ENCODE measurements at places on chromosomes 1 and 21.

- no peaks in the 10 kb centered on the region for H3K27me3 ChIP-seq
- H3K4me3 ChIP-seq = no peak overlapping the region
- DNase-seq = no peak
- H3K27ac ChIP-seq = no peak overlapping the region
- H3K36me3 ChIP-seq = no peaks in the 10 kb centered on the region
- H3K4me1 ChIP-seq = no peaks in the 10 kb centered on the region
Measured at GRCh38 chr1:89866568-89866967, 45.7 kb downstream of the LRRC8D start.

GRCh38 chr21:25459365-25459764 is 147.9 kb downstream of the MRPL39 start:
- no peaks in the 10 kb centered on the region for H3K36me3 ChIP-seq
- H3K4me3 ChIP-seq = no peak overlapping the region
- H3K27me3 ChIP-seq = no peaks in the 10 kb centered on the region
- no peak overlapping the region for H3K27ac ChIP-seq

GRCh38 chr1:183877053-183877720 is 72.3 kb downstream of the RGL1 start:
- H3K27me3 ChIP-seq = no peaks in the 10 kb centered on the region
- H3K4me3 ChIP-seq = no peak overlapping the region
- no peak for DNase-seq
- H3K36me3 ChIP-seq = no peaks in the 10 kb centered on the region
- no peaks in the 10 kb centered on the region for H3K4me1 ChIP-seq

- H3K27ac ChIP-seq = no peak overlapping the region
- no peaks in the 10 kb centered on the region for H3K4me1 ChIP-seq
- H3K4me3 ChIP-seq = no peak overlapping the region
- no peak for DNase-seq
Measured at GRCh38 chr1:99139876-99140275, 124.4 kb upstream of the PLPPR4 start.

GRCh38 chr1:35567947-35568558 is 5.1 kb upstream of the TFAP2E start:
- H3K27me3 ChIP-seq = peaks cover 12% of the 10 kb centered on the region
- no peak overlapping the region for H3K4me3 ChIP-seq
- DNase-seq = no peak
- H3K27ac ChIP-seq = no peak overlapping the region
- H3K4me1 ChIP-seq = no peaks in the 10 kb centered on the region

DNA sequence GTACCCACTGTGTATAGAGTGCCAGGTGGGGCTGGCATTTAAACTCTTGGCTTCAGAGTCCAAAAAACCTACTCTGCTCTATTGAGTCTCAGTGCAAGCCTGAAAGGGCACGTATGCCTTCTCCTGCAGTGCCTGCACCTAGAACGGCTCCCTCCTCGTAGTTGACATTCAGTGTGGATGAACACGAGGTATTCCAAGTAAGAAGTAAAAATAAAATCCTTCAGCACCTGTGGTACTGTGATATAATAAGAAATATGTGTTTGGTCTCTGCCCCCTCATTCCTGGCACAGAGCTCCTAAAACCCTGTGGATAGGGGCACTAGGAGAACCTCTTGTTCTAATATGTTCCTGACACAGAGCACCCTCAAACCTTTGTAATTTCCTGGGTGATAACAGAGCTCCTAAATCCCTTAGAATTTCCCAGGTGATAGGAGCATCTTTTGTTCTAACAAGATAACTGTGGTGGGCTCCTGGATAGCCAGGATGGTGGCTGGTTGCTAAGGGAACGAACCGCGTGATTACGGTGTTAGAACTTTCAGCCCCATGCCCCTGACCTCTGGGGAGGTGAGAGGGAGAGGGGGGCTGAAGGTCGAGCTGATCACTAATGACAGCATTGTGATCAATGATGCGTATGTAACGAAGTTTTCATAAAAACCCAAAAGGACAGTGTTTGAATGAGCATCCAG is 16.8 kb downstream of the UCK2 start:
- no peaks in the 10 kb centered on the region for H3K27me3 ChIP-seq
- H3K4me3 ChIP-seq = no peak overlapping the region

DNA sequence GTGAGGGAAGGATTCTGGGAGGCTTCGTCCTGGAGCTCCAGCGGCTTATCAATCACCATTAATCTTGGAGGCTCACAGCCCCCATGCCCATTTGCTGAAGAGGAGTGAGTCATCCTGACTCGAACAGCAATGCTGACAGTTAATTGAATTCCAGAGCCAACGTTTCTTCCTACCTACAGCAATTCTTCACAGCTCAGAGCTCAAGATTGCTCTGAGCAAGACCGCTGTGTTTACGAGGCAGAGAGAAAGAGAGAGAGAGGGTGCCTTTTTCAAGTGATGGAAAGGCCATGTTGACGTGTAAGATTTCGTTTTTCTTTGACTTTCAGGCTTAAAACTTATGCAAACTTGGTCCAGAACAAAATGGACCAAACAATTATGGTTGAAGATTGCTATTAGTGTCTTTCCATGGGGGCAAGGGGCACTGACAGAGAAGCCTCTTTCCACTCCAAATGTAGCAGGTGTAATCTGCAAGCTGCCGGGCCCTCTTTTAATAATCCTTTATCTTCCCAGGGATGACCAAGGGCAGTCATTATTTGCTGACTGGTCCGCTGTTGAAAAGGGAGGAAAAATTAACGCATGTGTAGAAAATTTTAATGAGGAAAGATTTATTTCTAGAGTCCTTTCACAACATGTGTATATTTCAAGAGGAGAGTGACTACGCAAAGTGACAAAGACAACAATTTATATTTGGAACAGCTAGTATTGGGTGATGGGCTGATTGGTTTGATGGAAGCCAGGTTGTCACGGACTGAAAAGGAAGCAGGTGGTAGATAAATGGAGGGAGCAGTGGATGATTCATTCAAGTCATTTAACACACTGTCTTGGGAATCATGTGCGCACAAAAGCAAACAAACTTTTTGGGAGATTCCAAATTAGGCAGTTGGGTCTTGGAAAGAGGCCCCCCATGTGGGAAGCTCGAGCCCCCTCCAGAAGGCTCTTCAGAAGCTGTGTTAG is 136.1 kb upstream of the IRF2BP2 start:
- no peaks in the 10 kb centered on the region for H3K27me3 ChIP-seq
- H3K36me3 ChIP-seq = no peaks in the 10 kb centered on the region
- no peak for DNase-seq
- no peak overlapping the region for H3K27ac ChIP-seq
- no peak overlapping the region for H3K4me3 ChIP-seq

DNA sequence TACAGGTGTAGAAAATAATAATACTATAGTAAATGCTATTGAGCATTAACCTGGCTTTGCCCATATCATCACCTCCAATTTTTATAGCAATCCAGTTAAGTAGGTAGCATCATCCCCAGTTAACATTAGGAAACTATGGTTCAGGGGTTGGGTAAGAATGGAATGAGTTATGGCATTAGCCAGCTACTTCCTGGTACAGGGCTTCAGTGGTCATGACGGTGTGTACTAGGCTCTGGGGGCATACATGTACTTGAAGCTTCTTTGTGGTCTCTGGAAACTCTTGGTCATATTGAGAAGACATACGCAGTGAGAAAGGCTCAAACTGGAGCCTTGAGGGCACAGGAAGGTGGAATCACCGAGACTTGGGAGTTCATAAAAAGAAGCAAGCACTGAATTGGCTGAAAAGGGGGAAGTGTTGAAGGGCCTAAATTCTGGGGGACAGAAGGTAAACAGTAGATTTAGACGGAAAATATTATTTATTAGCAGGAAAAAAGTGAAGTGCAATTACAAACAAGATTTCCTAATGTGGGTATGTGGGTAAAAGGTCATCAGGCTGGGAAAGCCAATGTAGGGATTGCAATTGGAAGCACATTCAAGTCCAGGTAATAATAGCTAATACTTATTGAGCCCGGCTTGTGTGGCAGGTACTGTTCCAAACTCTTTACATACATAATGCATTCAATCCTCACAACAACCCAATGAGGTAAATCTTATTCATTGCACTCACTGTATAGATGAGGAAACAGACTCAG is 114.2 kb upstream of the ATP1A1 start:
- H3K36me3 ChIP-seq = no peaks in the 10 kb centered on the region
- peak; percentile 12 for DNase-seq
- H3K27ac ChIP-seq = no peak overlapping the region
- peaks cover 10% of the 10 kb centered on the region for H3K4me1 ChIP-seq
- no peaks in the 10 kb centered on the region for H3K27me3 ChIP-seq

- H3K27me3 ChIP-seq = no peaks in the 10 kb centered on the region
- DNase-seq = no peak
- H3K4me3 ChIP-seq = no peak overlapping the region
- no peaks in the 10 kb centered on the region for H3K36me3 ChIP-seq
- no peaks in the 10 kb centered on the region for H3K4me1 ChIP-seq
- no peak overlapping the region for H3K27ac ChIP-seq
Measured at GRCh38 chr1:98417820-98418219, 243.7 kb upstream of the SNX7 start.

DNA sequence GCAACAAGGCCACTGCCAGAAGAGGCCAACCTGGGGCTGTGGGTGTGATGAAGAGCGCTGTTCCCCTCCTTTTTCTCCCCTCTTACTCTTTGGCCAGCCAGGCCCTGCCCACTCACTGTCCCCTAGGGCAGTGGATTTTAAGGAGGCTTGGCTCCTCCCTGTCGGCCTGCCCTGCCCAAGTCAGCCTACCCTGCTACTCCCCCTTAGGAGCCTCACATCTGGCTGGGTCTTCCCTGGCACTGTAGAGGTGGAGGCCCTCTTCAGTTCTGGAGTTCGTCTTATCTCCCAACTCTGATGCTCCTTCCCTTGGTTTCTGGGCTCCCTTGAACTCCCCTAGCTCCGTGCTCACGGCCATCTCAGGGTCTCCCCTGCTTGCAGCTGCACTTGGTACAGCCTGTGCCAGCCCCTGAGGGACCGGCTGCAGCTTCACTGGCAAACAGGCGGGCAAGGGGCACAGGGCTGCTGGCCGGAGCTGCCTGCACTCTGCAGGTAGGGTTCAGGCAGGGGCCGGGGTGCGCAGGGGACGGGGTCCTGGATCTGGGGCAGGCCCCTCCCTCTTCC is 4.0 kb downstream of the AMPD2 start:
- peaks cover 11% of the 10 kb centered on the region for H3K4me1 ChIP-seq
- H3K4me3 ChIP-seq = no peak overlapping the region
- DNase-seq = no peak
- no peaks in the 10 kb centered on the region for H3K36me3 ChIP-seq
- H3K27me3 ChIP-seq = no peaks in the 10 kb centered on the region

GRCh38 chr1:153849487-153850185 is 73.1 kb downstream of the GATAD2B start:
- no peaks in the 10 kb centered on the region for H3K4me1 ChIP-seq
- no peak overlapping the region for H3K4me3 ChIP-seq
- no peak for DNase-seq
- no peak overlapping the region for H3K27ac ChIP-seq

DNA sequence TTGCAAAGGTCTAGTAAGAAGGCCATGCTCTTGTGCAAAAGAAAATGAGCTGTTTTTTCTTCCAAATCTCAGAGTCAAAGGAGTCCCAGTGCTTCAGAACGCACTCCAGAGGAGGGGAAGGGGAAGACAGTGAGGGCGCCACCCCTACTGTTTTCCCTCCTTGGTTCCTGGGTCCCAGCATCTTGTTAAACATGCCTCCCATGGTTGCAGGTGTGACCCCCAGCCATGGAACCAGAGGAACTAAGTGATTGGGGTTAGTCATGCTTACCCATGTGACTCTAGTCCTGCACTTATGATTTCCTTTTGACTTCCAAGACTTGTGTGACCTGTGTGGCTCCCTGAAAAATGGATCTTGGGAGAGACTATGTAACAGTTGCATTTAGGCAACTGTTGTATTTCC is 6.1 kb upstream of the AKR7A3 start:
- H3K36me3 ChIP-seq = no peaks in the 10 kb centered on the region
- no peaks in the 10 kb centered on the region for H3K27me3 ChIP-seq
- no peak overlapping the region for H3K4me3 ChIP-seq
- no peaks in the 10 kb centered on the region for H3K4me1 ChIP-seq
- DNase-seq = no peak
- no peak overlapping the region for H3K27ac ChIP-seq

DNA sequence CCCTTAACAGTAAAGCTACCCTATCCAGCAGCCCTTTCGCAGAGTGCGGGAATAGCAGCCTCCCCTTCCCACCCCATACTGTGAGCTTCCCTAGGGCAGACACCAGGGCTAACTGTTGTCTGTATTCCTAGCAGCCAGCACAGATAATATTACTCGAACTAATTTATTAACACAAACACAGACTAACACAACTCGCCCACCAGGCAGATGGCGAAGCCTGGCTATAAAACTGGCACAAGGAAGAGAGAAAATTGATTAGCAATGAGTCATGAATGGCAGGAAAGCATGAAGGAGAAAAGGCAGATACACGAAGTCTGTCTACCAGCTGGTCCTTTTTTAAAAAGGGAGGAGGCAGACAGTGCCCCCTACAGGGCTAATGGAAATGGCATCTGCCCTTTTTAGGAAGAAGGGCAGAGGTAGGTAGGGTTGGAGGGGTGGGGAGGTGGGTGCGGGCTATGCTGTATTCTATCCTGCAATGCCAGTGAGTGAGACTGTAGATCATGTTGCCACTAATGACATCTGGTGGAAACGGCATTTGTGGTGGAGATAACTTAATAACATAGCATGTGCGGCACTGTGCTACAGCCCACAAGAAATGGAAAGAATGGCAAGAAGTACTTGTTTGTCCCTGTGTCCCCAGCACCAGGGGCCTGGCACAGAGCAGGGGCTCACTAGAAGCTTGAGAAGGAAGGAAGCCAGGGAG is 30.6 kb upstream of the CTPS1 start:
- no peak overlapping the region for H3K4me3 ChIP-seq
- H3K27me3 ChIP-seq = no peaks in the 10 kb centered on the region
- peak; percentile 56 for DNase-seq
- no peaks in the 10 kb centered on the region for H3K36me3 ChIP-seq

DNA sequence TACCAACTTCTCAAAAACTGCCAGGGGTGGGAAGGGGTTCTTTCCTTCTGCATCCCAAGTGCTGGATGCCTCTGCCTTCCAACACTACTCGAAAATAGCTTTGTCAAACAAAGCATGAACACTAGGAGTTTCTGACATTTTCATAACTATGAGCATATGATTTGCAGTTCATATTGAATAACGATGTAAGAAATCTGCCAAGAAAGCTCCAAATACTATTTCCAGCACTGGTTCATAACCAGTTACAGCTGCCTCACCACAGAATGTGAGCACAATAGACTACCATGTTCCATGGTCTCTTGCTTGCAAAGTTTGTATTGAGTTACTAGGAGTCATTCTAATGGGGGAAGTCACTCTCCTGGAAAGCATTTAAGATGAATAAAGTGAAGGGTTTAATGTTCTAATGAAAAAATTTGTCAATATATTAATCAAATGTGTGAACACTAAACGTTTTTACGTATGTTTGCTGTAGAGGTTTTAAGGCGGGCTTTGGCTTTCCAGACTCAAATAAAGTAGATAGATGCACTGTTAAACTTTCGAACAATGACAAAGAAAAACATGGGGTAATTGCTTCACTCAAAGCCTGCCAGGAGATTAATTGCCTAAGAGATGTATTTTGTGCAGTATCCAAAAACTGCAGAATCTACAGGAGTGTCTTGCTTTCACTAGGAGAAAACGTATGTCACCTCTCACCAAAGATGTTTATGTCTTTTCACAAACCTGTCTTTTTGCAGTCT is 78.6 kb upstream of the UBE2U start:
- H3K4me1 ChIP-seq = no peaks in the 10 kb centered on the region
- no peaks in the 10 kb centered on the region for H3K27me3 ChIP-seq
- no peak for DNase-seq
- no peaks in the 10 kb centered on the region for H3K36me3 ChIP-seq
- no peak overlapping the region for H3K4me3 ChIP-seq

Data from colonic mucosa (tissue), 4 donors.